ENCODE measurements at places on chromosomes 13 and 19. TPM values are rescaled to one million over a fixed set of nuclear protein-coding genes. Genes with fewer than 3 reads are reported as not detected.

GRCh38 chr19:50780753-50781435 is 9.3 kb upstream of the ACP4 start:
- DNase-seq, result no peak

GRCh38 chr19:44740351-44740824 is 8.1 kb upstream of the BCL3 start:
- DNase-seq, result no peak

- no peak for DNase-seq
Measured at GRCh38 chr13:46062185-46062584, 9.6 kb upstream of the ZC3H13 start.

DNA sequence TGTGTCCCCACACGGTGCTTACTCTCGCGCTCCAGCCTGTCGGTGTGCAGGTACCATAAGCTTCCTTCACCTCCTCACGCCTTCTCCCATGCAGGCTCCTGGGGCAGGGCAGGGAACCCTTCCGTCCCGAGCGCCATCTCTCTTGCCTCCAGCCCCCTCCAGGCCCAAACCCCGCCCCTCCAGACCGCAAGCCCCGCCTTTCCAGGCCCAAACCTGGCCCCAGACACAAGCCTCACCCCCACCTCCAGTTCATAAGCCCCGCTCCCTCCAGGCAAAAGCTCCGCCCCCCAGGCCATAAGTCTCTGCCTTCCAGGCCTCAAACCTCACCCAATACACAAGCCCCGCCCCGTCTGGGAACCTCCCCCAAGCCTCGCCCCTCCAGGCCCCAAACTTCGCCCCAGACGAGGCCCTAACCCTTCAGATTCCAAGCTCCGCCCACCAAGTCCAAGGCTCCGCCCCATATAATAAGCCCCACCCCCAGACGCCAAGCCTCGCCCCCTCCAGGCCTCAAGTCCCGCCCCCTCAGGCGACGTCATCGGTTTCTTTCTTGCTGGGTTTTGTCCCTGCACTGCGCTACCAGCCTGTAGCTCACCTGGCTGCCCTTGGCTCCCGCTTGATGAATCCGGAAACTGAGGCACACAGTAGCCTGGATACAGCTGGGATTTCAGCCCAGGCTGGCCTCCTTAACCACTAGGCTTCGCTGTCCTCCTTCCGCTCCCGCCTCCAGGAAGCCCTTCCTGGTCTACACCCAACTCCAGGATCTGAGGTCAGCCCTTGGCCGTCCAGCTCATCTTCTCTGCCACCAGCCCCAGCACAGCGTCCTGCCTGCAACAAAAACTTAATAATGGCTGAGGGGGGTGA is 16.1 kb downstream of the MKNK2 start:
- peak; percentile 73 for DNase-seq

- DNase-seq, result no peak
Measured at GRCh38 chr19:46294494-46294893, 2.3 kb upstream of the HIF3A start.

CGB1 gene
- not detected for total RNA-seq

DNA sequence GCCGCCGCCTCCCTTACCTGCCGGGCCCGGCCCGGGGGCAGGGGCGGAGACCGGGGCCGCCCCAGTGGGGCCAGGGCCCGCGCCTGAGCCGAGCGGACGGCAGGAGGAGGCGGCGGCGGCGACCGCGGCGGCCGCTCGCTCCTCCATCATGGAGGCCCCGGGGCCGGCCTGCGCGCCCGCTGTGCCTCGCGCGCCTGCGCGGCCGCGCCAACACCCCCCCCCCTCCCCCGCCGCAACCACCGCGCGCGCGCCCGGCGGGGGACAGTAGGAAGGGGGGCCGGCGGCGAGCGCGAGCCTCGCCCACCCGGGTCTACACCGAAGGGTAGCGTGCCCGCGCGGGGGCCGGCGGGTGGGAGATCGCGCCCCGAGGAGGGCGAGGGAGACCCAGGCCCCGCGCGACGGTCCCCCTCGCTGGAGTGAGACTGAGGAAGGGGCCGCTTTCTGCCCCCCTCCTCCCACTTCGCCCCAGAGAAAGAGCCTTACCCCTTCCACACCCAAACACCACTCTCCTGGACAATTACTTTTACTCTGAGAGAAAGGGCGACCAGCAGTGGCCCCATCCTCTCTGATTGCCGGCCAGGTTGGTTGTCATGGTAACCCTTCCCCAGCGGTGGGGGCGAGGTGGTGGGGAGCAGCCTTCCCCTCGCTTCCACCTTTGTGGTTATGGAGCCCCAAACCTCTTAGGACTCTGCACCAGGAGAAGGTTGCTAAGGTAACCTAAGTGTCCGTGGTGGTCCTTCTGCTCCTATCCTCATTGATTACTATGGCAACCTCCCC is at the start of gene STRN4:
TSS of gene STRN4 (minus strand) at position 170 of the 777 bp plus-strand sequence. CDS start at position 150, 20 bp downstream.
- peak; percentile 56 for DNase-seq

DNA sequence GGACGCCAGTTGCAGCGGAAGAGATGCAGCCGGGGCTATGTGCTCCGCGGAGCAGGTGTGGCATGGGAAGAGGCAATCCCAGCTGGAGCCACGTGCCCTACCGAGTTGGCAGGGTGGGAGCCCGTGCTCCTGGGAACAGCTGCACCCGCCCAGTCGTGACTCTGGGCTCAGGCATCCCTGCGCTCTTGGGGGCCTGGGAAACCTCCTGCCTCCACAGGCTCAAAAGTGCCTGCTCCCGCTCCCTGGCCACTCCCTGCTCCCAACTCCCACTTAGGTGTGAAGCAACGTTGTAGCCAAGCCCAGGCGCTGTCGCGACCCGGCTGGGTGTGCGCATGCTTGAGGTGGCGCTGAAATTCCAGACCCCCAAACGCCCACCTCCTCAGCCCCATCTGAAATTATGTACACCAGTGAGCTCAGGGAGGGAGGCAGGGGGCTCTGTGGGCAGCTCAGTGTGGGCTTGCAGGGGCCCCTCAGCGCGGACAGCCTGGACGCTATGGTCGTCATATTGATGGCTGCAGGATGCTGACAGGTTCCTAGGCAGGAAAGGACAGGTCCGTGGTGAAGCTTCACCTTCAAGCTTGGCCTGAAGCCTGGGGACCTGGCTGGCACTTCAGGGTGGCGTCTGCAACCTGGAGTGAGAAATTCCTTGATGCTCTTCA is 429.9 kb downstream of the SLITRK1 start:
- no peak for DNase-seq

ZNF835 gene
- 5.3 TPM for total RNA-seq

DNA sequence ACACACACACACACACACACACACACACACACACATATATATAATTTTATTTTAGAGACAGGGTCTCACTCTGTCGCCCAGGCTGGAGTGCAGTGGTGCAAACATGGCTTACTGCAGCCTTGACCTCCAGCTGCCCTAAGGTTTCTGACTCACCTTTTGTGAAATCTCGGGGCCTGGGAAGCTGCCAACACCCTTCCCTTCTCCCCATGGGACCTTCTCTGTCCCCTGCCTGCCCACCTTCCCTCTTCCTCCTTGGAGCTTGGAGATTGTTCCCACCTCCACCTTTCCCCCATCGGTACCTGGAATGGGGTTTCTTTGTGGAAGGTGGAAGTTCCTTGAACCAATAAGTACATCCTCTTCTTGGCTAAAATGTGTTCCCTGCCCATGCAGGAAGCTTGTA is 6.3 kb downstream of the ARRDC5 start:
- DNase-seq, result peak; percentile 76

- DNase-seq, result no peak
Measured at GRCh38 chr13:41654796-41655195, 197.4 kb downstream of the RGCC start.

GRCh38 chr19:15300533-15301197 is 31.7 kb downstream of the BRD4 start:
- no peak for DNase-seq

RFPL4A gene
- 0.41 TPM for total RNA-seq

DNA sequence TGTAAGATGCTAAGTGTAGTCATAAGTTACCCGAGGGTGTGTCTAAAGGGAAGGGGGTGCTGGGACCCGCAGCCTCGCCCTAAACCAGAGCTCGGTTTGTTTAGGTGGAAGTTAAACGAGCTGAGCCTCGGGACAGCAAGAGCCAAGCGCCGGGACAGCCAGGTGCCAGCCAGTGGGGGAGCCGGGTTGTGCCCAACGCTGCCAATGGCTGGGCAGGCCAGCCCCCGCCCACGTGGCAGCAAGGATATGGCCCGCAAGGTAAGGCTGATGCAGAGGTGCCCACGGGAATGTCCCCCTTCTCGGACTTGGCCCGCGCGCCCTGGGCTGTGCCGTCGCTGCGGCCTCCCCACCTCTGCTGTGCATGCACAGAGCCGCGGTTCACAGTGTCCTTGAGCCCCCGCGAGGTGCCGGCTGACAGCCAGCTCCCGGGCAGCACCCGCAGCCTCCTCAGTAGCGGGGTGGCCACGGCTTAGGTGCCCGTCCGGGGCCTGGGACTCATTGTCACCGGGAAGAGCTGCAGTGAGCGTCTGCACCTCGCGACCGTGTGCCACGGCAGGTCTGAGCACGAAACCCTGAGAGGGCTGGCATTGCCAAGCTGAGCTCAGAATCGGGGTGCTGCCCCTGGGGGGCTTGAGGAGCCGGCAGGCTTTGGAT is 9.3 kb upstream of the RPS15 start:
- no peak for DNase-seq

DNA sequence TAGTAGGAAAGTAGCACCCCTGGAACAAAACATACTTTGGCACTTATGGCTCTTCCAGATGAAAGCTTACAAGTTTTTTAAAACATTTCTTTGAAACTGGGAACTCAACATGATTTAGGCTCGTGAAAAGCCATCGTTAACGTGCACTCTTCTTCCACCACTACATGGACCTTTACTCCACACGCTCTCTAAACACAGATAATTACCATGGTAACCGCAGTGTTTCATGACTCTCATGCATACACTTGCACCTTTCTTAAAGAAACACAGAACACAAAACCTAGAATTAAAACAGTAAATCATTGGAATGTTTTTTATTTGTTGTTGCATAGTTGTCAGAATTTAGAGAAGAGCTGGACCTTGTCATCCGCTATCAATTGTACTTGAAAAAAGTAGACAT is 154.3 kb downstream of the FGF9 start:
- DNase-seq, result no peak

FREM2 gene
- 16.9 TPM for total RNA-seq

DNA sequence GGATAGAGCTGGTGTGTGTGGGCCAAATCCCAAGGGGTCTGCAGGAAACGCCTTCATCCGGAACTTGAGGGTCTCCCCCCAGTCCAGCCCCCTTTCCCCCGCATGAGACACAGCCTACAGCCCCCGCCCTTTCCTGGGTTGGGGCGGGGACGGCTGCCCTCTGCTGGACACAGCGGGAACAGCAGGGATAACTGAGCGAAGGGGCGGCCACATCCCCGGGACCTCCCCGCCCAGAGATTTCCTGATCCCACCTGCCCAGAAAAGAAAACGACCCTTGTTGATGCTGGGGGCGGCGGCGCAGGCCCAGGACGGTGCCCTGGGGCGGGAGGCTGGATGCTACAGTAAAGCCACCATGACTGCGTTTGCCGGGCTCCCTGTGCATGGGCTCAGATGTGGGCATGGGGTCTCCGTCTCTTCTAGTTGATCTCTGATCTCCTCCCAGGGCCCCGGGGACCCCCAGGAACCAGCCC is 14.2 kb downstream of the ONECUT3 start:
- peak; percentile 37 for DNase-seq

SGCG gene
- 0.50 TPM for total RNA-seq

ZBTB32 gene
- 1.8 TPM for total RNA-seq

CYP4F2 gene
- total RNA-seq, result 0.31 TPM

ZNF723 gene
- not detected for total RNA-seq

RNF225 gene
- total RNA-seq, result 0.25 TPM

CFD gene
- 35.1 TPM for total RNA-seq

PCDH20 gene
- total RNA-seq, result 3.0 TPM

- DNase-seq, result no peak
Measured at GRCh38 chr13:56700324-56700723, 440.4 kb upstream of the PRR20A start.

GRCh38 chr19:10544242-10544752 is 593 bp downstream of the ATG4D start:
- peak; percentile 76 for DNase-seq

DNA sequence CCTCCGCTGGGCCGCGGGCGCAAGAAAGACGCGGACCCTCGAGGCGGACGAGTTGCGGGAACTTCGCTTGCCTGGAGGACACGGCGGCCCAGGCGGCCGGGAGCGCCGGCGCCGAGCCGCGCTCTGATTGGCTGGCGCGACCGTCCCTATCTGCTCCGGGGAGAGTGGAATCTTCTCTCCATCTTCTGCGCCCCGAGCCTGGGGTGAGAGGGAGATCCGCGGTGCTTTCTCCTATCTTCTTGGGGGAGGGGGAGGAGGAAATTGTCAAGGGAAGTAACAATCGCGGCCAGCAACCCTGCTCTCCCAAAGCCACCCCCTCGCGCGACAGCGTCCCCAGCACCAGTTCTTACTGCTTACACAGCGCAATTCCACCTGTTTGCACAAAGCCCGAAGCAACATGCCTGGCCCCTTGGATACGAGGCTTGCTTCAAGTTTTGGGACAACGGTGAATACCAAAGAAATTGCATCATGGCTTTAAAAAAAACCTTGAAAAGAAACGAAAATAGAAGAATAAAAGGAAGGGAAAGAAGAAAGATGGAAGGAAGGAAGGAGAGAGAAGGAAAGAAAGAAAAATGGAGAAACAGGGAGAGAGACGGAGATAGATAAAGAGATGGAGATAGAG is 4.8 kb downstream of the SOX21 start:
- peak; percentile 35 for DNase-seq

RFPL4AL1 gene
- not detected for total RNA-seq

GRCh38 chr13:28750187-28751045 is 31.6 kb upstream of the SLC46A3 start:
- DNase-seq, result no peak

DNA sequence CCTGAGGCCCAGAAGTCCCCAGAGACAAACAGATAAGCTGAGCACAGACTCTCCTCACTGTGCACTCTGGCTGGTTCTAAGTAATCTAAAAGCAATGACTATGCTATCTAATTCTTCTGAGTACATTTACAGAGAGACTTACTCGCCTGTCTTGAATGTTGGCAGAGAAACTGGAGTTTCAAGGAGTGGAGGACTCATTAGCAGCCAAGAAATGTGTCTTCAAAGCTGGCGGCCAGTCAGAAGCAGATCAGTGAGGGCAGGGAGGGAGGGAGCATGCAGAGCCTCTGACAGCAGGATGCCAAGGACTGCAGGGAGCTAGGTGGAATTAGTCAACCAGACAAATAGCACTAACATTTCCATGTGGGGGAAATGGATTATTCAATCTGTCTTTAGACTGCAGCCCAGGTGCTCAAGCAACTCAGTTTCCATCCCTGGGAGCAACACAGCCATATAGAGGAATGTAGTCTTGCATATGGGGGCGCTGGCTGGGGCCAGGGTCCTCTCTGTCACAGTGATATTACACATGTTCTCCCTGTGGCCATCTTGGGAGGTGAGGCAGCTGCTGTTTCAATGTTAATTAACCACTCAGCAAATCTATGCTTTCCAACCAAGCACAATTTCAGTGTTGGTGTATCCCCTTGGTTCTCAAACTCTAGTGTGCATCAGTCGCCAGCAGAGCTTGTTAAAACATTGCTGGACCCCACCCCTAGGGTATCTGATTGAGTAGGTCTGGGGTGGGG is 97.9 kb downstream of the CCNA1 start:
- DNase-seq, result no peak

ZNF256 gene
- total RNA-seq, result 9.3 TPM

PSG11 gene
- total RNA-seq, result not detected

GPC5 gene
- total RNA-seq, result 0.47 TPM

GIPR gene
- 3.3 TPM for total RNA-seq

Data from kidney (tissue), 22 donors.